ENCODE measurements at places on chromosomes 3 and 15. TPM values are rescaled to one million over a fixed set of nuclear protein-coding genes. Genes with fewer than 3 reads are reported as not detected.

Gene SCG5
- total RNA-seq, result 2.7 TPM

Gene GNAT1
- not detected for total RNA-seq

Gene RTP3
- not detected for total RNA-seq

Gene FGF7
- not detected for total RNA-seq

Gene GOLGA6L7
- not detected for total RNA-seq

Gene CYP19A1
- not detected for total RNA-seq

Gene CNTN6
- total RNA-seq, result not detected

Gene UROC1
- not detected for total RNA-seq

Gene MED12L
- total RNA-seq, result 0.36 TPM

Gene NPAP1
- not detected for total RNA-seq

- no peaks in the 10 kb centered on the region for H3K36me3 ChIP-seq
- H3K4me3 ChIP-seq, result no peak overlapping the region
- no peaks in the 10 kb centered on the region for H3K4me1 ChIP-seq
- H3K27me3 ChIP-seq, result peaks cover 2% of the 10 kb centered on the region
- no peak overlapping the region for H3K27ac ChIP-seq
These were observed 68.4 kb upstream of the CD96 start for GRCh38 chr3:111473550-111473949.

- H3K36me3 ChIP-seq, result no peaks in the 10 kb centered on the region
- no peak overlapping the region for H3K4me3 ChIP-seq
- H3K4me1 ChIP-seq, result peaks cover 1% of the 10 kb centered on the region
These were observed 350.5 kb upstream of the ICE2 start for GRCh38 chr15:60829416-60829815.

DNA sequence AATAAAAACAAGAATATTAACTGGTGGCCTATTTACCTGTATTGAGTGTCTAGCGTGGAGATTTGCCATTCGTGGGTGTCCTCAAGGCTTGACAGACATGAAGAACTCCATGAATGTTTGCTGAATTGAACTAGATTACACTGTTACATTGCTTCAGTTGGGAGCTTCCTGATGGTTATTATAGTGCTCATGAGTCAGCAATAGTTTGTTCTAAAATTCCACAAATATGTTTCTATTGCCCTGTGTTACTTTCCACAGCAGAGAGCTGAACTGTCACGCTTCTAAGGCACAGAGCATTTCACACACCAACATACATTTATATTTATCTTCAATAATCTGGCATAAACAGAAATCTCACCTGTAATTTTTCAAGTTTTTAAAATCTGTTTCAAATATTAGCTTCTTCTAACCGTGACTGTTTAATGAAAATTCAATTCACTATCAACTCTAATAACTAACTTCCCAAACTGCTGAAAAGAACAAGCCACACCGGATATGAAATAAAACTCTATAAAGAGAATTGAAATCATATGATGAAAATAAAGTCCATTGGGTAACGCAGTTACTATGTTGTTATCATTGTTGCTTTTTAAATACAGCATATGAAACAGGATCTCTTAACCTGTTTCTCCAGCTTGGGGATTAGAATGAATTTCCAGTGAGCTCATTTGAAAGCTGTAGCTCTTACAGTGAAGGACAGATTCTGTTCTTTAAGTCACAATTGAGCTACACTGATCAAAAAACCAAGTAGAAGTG, 61.2 kb upstream of the MCF2L2 start:
- DNase-seq, result no peak
- H3K4me3 ChIP-seq, result no peak overlapping the region
- no peak overlapping the region for H3K27ac ChIP-seq
- H3K36me3 ChIP-seq, result peaks cover 10% of the 10 kb centered on the region

DNA sequence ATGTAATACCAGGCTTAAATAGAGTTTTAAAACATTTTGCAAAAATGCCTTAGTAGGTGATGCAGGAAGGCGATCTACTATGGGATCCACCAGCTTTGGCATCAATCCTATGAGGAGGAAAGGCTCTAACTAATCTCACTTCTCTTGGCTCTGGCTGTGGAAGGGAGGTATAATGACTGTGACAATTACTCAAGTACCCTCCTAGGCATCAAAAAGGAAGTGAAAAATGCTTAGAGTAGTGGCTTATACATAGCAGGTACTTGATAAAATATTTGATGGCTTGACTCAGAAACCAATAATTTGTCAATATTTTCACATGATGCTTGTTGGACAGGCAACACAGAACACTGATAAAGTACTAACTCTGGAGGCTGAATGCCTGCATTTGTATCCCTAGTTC, 34.1 kb upstream of the SERPINI2 start:
- H3K4me1 ChIP-seq, result no peaks in the 10 kb centered on the region
- no peak overlapping the region for H3K4me3 ChIP-seq
- H3K27ac ChIP-seq, result no peak overlapping the region
- no peak for DNase-seq
- H3K27me3 ChIP-seq, result no peaks in the 10 kb centered on the region

- no peak overlapping the region for H3K4me3 ChIP-seq
- H3K27ac ChIP-seq, result no peak overlapping the region
- peaks cover 2% of the 10 kb centered on the region for H3K27me3 ChIP-seq
- no peaks in the 10 kb centered on the region for H3K36me3 ChIP-seq
These were observed 69.4 kb upstream of the CD96 start for GRCh38 chr3:111472556-111472955.

- H3K4me3 ChIP-seq, result no peak overlapping the region
- H3K27me3 ChIP-seq, result no peaks in the 10 kb centered on the region
- H3K27ac ChIP-seq, result no peak overlapping the region
- no peak for DNase-seq
- peaks cover 26% of the 10 kb centered on the region for H3K36me3 ChIP-seq
- H3K4me1 ChIP-seq, result peaks cover 20% of the 10 kb centered on the region
These were observed 19.4 kb downstream of the CDV3 start for GRCh38 chr3:133592843-133593242.

- no peaks in the 10 kb centered on the region for H3K27me3 ChIP-seq
- H3K4me3 ChIP-seq, result no peak overlapping the region
- no peaks in the 10 kb centered on the region for H3K4me1 ChIP-seq
- DNase-seq, result no peak
- H3K27ac ChIP-seq, result no peak overlapping the region
These were observed 124.7 kb downstream of the EPHA3 start for GRCh38 chr3:89232155-89232554.

DNA sequence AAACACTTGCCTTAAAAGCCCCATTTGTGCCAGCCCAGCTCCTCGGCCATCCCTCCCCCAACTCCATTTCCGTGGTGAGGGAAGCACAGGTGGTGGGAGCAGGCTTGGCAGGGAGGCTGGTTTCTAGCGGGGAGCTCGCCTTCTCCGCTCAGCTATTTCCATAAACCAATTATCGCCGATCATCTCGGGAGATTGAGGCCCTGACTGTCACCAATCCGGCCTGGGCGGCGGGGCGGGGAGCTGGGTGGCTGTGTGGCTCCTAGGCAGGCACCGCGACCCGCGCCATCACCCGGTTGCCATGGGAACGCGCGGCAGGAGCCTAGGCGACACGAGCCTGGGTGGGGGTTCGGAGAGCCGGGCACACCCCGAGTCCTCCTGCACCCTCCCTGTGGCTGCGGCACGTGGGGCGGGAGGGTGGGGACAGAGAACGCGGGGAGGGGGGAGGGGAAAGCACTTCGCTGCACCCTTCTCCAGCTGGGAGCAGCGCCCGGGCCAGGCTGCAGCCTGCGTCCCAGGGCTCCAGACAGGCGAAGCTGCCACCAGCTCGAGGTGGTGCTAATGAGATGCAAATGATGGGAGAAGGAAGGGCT, 9.3 kb downstream of the CCDC33 start:
- DNase-seq, result no peak
- H3K4me1 ChIP-seq, result peaks cover 6% of the 10 kb centered on the region
- H3K36me3 ChIP-seq, result no peaks in the 10 kb centered on the region

DNA sequence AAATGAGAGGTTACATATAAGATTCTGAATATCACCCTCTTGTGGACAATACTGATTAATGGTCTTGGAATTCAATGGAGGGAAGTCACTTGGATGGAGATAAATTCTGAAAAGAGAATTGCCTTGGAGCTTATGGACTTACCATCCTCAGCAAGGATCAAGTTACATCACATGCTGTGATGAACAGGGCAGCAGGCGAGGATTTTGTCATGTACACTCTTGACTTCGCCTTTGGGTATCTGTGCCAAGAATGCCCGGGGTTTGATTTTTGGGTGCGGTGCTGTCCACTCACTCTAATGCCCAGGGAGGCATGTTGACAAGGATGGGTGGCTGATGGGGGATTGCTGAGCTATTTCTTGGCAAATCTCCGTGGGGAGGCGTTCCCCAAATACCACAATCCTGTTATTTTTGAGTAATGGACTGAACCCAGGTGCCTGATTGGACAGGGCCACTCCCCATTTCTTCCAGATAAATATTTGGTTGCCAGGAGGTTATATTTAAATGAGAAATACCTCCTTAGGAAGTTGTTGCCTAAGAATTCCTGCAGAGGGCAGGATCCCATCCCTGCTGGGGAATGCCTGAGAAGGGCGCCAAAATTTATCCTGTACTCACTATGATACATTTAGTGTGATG, 96.3 kb downstream of the TPRG1 start:
- H3K4me1 ChIP-seq, result peaks cover 5% of the 10 kb centered on the region
- no peaks in the 10 kb centered on the region for H3K36me3 ChIP-seq
- DNase-seq, result no peak
- peaks cover 2% of the 10 kb centered on the region for H3K27me3 ChIP-seq

- no peak for DNase-seq
- H3K27ac ChIP-seq, result no peak overlapping the region
- no peaks in the 10 kb centered on the region for H3K4me1 ChIP-seq
- H3K27me3 ChIP-seq, result no peaks in the 10 kb centered on the region
- H3K36me3 ChIP-seq, result peaks cover 4% of the 10 kb centered on the region
These were observed 193.4 kb downstream of the SLC9A9 start for GRCh38 chr3:143654906-143655305.

DNA sequence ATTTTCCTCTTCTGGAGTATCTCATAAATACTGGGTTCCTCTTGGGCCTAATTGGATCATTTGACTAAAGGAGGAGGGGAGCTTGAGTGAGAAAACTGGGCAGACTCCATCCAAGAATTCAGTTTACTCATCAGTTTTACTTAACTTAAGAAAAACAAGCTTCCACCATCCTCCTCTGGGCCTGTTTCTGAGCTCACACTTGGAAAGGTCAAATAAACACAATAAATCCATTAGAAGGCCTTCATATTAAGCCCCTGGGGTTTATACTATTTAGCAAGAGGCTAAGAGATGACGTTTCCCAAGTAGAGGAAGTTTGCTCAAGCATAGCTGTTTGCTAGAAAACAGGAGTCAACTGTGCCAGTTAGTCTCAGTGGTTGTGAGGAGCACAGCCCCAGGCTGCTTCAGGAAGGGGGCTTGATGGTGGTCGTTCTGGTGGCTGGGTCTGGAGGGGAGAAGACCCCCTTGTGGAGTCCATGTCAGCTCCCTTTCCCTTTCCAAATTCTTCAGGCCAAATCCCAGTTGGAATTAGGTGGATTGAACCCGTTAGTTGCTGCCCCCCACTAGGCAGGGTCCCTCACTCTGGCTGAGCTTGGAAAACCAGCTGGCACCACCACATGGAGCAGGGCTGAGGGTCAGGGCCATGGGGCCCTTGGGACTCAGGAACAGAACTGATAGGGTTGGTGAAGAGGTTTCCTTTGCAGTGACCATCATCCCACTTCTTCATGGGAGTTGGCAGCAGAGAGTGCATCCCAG, 64.8 kb downstream of the SPSB4 start:
- H3K27me3 ChIP-seq, result peaks cover 14% of the 10 kb centered on the region
- H3K36me3 ChIP-seq, result no peaks in the 10 kb centered on the region
- no peak overlapping the region for H3K27ac ChIP-seq
- DNase-seq, result no peak

DNA sequence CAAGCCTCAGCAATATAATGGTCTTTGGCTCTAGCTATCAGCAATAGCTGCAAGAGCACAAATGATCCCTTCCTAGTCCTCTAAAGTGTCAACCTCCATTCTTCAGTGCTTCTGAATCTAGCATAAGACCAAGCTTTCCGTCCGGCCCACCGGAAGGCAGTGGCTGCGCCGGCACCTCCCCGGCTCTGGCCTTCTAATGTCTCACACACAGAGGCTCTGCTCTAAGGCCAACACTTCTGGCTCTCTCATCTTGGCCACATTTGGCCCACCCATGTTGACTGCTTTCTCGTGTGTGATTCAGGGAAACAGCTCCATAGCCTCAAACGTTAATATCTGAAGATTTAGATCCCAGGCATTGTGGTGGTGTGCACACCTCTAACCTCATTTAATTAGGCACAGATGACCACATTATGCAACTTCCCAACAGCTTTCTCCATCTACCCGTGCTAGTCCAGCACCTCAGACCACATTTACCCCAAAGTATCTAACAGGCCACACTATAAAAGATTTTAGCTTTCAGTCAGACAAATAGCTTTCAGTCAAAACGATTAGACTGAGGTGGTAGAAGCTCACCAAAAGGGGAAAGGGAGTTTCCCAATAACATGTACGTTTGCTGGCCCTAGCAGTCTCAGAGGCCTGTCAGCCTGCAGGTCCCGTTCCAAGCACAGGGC, 19.3 kb downstream of the SLC51A start:
- DNase-seq, result no peak
- no peaks in the 10 kb centered on the region for H3K27me3 ChIP-seq
- no peak overlapping the region for H3K4me3 ChIP-seq
- no peak overlapping the region for H3K27ac ChIP-seq
- peaks cover 19% of the 10 kb centered on the region for H3K4me1 ChIP-seq
- peaks cover 15% of the 10 kb centered on the region for H3K36me3 ChIP-seq

DNA sequence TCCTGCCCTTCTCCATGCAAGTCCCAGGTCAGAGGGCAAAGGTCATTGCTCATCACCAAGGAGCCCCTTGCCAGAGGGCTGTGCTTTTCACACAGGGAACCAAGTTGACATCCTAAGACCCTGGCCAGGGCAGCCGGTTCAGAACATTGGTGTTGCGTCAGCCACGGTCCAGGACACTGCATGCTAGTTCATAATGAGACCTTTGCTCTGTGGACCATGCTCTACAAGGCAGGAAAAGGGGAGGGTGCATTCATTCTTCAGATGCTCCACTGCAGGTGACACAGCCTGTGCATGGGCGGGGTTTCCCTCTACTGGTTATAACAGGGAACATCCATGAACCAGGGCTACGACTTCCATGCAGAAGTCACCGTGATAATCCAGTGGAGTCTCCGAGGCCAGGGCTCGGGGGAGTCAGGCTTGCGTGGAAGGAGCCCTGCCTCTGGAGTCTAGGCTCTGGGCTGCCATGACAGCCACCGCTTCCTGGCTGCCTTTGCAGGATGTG, 81.6 kb downstream of the OCA2 start:
- H3K4me3 ChIP-seq, result no peak overlapping the region
- no peak for DNase-seq
- H3K36me3 ChIP-seq, result no peaks in the 10 kb centered on the region
- H3K27me3 ChIP-seq, result no peaks in the 10 kb centered on the region
- no peak overlapping the region for H3K27ac ChIP-seq
- no peaks in the 10 kb centered on the region for H3K4me1 ChIP-seq

DNA sequence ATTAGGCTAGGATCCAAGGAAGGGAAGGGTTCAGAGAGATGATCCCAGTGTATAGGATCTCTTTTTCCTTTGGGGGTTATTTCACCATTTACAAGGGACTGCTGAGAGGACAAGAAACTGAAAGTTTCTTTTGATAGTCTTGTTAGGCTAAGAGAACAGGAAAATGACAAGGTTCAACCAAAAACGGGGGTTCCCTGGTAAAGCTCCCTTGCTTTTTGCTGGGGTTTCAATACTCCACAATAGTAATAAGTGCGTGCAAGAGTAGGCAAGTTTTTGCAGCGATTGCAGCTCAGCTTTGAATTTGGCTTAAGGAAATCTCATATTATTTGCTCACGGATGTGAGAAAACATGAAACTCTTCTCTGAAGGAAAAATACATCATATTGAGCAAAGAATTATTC, 18.8 kb upstream of the SUSD5 start:
- H3K4me1 ChIP-seq, result no peaks in the 10 kb centered on the region
- no peak overlapping the region for H3K4me3 ChIP-seq
- no peak overlapping the region for H3K27ac ChIP-seq
- peaks cover 26% of the 10 kb centered on the region for H3K27me3 ChIP-seq
- DNase-seq, result no peak

Measured in activated naive CD8-positive, alpha-beta T cell treated with anti-CD3 and anti-CD28 coated beads, Interleukin-2, amount 10 ng/mL, durations not matched to agents 7 days and 5 days (primary cell).